ENCODE measurements at places on chromosomes 2 and 18. TPM values are rescaled to one million over a fixed set of nuclear protein-coding genes. Genes with fewer than 3 reads are reported as not detected.

DNA sequence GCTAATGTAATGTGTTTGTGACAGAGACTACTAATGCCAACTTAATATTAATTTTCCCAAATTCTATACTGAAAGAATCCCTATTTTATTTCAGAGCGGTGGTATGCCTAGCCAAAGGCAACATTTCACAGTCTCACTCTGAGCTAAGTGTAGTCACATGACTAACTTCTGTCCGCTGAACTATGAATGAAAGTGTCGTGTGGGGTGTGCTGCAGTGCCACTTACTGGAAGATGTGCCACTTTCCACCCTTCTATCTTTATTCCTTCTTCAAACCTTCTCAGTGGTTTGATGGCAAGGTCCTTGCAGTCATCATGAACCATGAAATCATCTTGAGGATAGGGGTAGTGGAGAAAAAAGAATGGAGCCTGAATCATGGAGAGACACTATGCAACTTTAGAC, 47.3 kb upstream of the C1D start:
- DNase-seq: no peak

Gene CD226
- polyA plus RNA-seq: 0.04 TPM

DNA sequence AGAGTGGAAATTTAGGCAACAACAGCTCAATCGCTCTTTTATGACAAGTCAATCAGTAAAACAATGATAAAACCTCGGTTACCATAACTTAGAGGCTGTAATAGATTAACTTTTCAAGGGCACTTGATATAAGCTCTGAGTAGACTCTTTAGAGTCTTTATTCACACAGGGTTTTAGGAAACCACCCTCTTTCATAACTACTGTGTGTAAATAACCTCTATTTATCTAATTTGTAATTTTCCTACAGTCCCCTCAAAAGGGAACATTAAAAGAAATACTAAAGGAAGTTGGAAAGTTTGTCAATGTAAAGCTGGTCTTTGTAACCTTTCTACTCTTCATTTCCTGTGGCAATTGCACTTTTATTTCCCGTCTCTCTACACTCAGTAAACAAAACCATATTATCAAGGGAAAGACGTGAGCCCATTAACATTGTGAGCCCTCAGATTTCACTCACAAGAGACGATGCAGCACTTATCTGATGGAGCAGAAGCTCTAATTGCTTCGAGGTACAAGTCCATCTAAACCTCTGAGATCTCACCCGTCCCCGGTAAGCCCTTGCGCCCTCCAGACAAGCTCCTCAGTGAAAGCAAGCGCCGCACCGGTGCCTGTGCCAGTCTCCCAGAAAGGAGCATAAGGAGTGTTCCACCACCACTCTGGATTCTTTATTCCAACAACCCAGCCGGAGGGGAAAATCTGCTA, 1.1 kb upstream of the HOXD1 start:
- DNase-seq: no peak

DNA sequence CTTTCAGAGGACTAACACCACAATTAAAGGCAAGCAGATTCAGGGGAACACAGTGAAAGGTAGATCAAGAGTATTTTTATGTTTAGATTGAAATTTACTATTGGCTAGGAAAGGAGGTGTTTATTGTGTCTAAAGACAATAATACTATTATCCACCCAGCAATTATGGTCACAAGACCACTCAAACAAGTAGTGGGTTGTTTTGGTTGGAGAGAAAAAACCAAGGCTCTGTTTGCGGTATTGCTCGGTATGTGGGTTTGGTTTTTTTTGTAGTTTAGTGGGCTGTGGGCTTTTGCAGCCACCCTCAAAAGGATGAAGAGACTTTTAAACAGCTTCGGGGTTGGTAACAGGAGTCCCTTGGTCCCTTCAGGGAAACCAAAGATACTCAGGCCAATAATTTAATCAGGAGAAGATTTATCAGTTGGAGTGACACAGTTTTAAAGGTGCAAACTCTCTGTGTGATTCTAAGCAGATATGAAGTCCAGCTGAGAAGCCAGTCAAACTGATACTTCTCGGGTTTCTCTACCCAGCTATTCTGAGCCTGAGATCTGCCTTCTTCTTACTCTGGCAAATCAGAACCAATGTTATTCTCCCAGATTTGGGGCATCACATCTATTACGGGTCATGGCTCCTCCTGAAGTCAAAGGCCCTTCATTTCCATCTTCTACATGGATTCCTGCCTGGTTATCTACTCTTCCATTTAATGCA, 55.3 kb downstream of the DCC start:
- DNase-seq: no peak

DNA sequence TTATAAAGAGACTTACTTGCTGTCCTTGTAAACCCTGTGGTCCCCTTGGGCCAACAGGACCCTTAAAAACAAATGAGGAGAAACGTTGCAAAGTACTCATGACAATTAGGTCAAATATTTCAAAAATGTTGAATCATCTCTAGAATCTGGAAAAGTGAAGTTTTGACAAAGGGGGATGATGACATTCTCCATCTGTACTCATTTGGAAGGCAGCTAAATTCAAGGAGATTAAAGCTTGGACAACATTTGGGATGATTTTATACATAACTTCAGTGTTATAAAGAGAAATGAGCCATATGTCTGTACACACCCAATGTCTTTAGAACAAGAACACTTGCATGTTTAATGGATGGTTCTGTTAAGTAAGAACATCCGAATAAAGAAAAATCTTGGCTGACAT, 92.9 kb downstream of the COL5A2 start:
- DNase-seq: no peak

DNA sequence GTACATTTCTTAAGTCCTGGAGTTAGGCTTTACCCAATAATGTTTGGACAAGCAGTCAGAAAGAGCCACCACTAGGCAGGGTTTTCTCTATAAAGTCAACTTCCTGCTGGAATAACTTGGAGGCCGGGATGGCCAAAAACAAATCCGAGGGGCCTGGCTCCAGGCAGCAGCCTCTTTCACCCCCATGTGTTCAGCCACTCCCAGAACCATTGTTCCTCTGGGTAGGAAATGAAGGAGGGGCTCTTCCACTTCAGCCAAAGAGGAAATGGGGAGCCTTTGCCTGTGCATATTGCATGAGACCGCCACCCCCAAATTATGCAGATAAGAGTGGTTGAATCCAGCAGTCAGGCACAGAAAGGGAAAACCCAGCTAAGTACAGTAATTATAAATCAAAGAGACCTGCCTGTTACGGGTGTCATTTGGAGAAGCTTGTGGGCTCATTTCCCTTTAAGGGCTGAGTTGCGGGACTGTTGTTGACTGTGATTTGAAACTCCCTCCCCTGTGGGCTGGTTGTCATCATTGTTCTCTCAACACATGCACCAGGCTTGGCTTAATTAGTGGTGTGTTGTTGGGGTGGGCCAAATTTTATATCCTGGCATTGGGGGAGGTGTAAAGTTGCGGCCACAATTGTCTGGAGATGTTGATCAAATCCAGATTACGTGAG, 212.8 kb upstream of the SOX11 start:
- DNase-seq: no peak

DNA sequence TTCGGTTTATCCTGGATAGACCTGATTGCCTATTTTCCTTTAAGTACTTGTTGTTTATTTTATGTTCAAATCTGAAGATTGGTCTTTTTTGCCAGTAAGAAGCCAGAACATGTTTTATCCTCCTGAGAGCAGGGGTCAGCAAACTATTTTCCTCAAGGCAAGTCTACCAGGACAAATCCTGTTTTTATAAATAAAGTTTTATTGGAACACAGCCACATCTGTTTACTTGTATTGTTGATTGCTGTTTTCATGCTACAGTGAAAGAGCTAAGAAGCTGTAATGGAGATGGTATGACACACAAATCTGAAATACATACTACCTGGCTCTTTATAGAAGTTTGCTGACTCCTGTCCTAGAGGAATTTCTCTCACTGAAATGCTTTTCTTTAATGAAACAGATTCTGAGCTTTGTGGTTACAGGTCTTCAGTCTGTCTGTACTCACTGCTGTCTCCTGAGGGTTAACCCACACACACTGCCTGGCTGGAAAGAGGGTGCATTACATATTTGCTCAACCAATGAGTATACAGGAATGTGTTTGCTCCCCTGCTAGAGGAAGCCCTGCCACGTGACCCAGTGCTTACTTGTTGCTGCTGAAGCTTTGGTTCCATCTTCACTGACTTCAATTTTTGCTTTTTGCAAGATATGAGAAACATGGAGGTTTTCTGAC, 22.6 kb downstream of the MRPL44 start:
- DNase-seq: no peak

Gene CTNNA2
- polyA plus RNA-seq: not detected

- DNase-seq: peak; percentile 81
Observed at GRCh38 chr2:101827246-101827645, 129.7 kb downstream of the MAP4K4 start.

GRCh38 chr18:23881778-23882177, 132.8 kb upstream of the TTC39C start:
- DNase-seq: no peak

Gene TEX44
- polyA plus RNA-seq: not detected

- no peak for DNase-seq
Observed at GRCh38 chr2:133871545-133872209, 303.4 kb upstream of the NCKAP5 start.

- DNase-seq: no peak
Observed at GRCh38 chr18:50659091-50660003, 99.5 kb downstream of the MAPK4 start.

GRCh38 chr2:74625658-74626425, 22.3 kb downstream of the M1AP start:
- no peak for DNase-seq

Gene BMP10
- not detected for polyA plus RNA-seq

DNA sequence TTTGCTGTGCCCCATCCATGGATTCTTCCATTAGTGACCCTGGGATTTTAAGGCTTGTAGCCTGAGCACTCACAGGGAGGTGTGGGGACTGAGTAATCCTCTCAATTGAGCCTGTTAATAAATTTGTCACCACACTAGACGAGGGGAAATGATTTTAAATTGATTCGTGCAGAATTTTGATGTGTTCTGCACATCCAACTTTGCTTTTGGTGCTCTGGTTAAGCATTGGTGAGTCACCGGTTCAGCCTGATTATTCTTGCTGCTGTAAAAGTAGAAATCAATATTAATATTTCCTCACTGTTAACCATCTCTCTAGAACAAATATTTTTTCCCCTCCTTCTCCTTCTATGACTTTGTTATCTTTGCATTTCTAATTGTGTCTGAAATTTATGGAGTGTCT, 482.0 kb downstream of the TSN start:
- no peak for DNase-seq

Gene PRSS56
- polyA plus RNA-seq: not detected

GRCh38 chr2:15725101-15725781, 133.6 kb downstream of the DDX1 start:
- DNase-seq: no peak
